Right cardiac atrium (tissue), 5 donors: ENCODE measurements at places on chromosomes 3 and 15. TPM values are rescaled to one million over a fixed set of nuclear protein-coding genes. Genes with fewer than 3 reads are reported as not detected.

The THBS1 gene
- 31.3 TPM for total RNA-seq

The CFAP20DC gene
- not detected for total RNA-seq

The RARB gene
- 24.0 TPM for total RNA-seq

The BTLA gene
- total RNA-seq = not detected

DNA sequence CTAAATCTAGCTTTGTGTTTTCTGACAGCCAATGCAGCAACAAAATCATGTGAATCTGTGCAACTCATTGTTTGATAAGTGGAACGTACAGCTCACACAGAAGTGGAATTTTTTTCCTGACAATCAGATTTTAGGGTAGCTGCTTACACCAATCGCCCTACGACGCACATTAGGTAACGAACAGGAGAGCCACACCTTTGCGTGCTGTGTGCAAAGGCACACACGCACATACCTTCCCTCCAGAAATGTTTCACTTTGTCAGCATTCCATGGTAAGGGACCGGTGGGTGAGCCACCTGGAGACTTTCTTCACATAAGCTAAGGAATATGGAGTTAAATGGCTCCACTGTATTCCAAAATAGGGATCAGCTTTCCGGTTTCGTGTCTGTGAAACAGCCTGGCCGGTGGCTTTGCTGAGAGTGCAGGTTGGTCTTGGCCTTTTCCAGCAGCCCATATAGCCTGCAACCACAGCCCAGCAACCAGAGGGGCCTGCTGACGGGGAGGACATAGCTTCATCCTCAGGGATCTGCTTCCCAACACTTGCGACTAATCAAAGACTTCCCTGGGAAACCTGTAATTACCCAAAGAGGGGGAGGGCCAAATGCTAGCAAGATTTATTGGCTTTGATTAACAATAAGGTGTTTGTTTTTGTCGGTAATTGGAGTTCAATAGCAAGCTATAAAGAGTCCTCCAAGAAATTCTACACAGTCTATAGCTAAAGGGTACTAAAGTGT lies 145.3 kb downstream of the ADAMTS17 start:
- no peak for DNase-seq

DNA sequence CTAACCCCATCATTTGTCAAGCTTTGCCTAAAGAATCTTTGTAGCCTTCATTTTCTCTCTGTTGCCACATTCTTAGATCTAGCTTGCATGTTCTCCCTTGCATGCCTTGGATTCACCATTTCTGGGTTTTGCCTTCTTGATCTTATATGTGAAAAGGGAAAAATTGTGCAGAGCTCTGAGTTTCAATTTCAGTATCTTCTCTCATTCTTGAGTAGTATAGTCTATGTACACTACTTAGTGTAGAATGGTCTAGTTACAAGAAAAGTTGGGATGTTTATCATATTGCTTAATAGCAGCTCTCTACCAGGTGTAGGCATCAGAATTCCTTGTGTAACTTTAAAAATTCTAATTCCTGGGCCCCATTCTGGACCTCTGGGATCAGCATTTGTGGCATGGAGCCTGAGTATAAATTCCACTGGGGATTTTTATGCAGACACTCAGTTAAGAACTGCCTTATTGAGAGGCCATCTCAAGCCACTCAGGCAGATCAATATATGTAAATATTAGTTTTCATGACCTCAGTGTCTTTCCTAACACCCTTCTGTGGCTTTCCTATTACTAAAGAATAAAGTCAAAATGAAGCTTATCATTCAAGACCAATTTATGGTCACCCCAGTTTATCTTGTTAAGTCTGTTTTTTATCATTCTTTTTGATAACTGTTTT lies 23.4 kb downstream of the GTF2E1 start:
- DNase-seq = no peak
